ENCODE measurements at places on chromosomes 6 and 20.

DNA sequence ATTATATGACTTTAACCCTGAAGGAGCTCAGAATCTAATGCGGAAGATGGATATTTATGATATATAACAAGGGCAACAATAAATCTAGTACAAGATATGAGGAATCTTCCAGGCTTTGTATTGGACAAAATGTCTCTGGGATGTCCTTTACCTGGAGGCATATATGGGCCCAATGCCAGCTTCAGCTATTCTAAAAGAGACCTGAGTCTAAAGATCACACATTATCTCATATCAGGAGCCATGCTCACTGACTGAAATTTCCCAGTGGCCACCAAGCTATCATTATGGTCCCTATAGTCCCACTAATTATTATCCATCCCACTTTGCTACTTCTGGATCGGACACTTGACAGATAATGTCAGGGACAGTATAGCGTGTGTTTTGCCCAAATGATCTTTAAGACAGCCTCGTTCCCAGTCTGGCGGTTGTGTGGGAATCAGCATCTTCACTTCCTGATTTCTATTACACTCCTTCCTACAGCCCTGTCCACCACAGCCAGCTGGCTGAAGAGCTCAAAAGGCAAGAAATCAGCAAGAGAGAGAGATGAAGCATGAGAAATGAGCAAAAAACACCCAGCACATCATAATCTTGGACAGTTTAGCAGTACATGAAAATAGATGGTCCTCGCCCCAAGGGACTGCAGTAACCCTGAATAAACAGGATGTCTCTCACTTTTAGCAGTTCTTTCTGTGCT lies 34.9 kb downstream of the KLHL31 start:
- DNase-seq: no peak

- no peak for DNase-seq
These were observed 708 bp downstream of the WDR46 start for GRCh38 chr6:33288141-33288920.

DNA sequence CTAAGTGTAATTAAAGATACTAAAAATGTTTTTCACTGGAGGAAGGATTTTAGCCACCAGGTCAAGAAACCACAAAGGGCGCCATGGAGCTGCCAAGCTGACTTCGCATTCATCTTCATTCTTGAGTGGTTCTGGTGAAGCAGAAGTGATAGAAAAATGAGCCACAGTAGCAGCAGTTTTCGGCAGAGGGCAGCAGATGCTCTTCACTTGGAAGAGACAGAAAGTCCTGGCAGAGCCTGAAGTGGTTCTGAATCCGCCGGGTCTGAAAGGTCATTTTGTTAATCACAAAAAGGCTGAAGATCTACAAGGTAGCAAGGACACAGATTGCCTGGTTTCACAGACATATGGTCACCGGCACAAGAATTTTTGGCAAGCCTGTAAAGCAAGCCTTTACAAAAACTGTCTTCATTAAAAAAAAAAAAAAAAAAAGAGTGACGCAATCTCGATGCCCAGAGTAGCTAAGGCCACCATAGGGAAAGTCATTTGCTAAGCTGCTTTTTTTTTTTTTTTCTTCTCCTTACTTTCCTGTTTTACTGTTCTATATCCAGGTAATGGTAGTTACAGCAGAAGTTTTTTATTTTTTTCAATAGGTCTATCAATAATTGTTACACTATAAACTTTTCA lies 345.1 kb upstream of the AGPAT4 start:
- no peak for DNase-seq

GRCh38 chr6:97240222-97240621 lies 42.8 kb downstream of the MMS22L start:
- no peak for DNase-seq

GRCh38 chr6:27468334-27468733 lies 4.6 kb downstream of the ZNF184 start:
- DNase-seq: no peak

- no peak for DNase-seq
These were observed 747.1 kb upstream of the ADGRB3 start for GRCh38 chr6:67887747-67888545.

- no peak for DNase-seq
These were observed 401.6 kb upstream of the RUNX2 start for GRCh38 chr6:44926556-44926955.

DNA sequence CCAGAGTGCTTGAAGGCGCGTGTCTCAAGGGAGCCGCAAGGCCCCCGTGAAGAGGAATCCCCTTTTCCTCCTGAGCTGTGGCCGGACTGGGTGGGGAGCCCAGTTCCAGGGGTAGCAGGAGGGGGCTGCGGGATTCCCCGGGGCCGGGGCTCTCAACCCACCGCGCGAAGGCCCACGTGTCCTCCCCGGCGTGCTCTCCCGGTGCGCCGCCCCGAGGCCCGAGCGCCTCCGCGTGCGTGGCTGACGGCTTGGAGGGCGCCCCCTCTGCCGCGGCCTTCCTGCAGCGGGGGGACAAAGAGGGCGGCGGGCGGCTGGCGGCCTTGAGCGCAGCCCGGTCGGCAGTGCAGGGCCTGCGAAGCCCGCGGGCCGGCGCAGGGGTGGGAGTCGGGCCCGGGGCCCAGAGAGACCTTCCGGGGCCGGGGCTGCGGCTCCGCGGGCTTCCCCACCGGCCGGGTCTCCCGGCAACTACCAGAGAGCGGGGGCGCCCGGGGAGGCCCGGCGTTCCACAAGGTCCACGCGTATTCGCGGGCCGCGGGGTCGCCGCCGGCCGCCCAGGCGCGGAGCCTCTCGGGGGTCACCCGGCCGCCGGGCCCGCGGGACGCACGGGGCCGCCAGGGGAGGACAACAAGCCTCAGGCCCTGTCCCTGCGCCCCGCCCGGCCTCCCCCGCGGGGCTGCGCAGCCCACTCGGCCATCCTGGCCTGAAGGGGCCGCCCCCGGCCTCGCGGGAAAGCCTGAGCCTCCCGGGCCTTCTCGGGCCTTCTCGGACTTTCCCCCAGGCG lies at the start of gene FAM217A:
Gene FAM217A (minus strand): TSS at position 447 of the 781 bp plus-strand sequence. CDS start 1,723 bp downstream, outside the sequence.
- DNase-seq: no peak
